HL-60 (cell line): ENCODE measurements at places on chromosomes 7 and 10.

DNA sequence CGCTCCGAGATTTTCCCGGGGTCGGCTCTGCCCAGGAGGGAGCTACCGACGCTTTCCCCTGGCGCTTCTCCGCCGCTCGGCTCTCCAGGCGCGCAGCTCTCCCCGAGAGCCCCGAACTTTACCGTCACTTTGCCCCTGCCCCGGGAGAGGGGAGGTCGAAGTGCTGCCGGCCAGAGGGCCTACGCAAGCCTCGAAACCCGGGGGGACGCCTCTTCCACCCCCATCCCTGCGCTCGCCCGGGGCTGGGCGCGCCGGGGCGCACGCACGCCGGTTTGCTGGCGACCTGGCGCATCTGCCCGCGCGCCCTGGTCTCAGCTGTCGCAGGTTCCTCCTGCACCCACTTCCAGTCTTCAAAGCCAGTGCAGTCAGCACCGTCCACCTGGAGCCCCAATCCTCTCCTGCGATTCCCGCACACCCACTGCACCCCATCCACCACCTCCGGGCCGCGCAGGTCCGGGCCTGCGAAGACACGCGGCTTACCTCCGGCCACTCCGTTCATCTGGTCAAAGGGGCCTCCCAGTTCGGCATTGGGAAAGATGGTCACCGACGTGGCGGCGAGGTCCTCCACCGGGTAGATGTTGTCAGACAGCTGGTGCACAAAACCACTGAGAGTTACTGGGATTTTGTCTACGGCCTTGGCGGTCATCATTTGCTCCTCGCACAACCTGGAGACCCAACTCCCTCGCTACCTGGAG is 638 bp downstream of the EGR2 start:
- no peak for DNase-seq

GRCh38 chr10:100826983-100827818 is 81.8 kb downstream of the PAX2 start:
- DNase-seq: no peak

- peak; percentile 48 for DNase-seq
These were observed 868 bp downstream of the TIAL1 start for GRCh38 chr10:119595676-119596515.

DNA sequence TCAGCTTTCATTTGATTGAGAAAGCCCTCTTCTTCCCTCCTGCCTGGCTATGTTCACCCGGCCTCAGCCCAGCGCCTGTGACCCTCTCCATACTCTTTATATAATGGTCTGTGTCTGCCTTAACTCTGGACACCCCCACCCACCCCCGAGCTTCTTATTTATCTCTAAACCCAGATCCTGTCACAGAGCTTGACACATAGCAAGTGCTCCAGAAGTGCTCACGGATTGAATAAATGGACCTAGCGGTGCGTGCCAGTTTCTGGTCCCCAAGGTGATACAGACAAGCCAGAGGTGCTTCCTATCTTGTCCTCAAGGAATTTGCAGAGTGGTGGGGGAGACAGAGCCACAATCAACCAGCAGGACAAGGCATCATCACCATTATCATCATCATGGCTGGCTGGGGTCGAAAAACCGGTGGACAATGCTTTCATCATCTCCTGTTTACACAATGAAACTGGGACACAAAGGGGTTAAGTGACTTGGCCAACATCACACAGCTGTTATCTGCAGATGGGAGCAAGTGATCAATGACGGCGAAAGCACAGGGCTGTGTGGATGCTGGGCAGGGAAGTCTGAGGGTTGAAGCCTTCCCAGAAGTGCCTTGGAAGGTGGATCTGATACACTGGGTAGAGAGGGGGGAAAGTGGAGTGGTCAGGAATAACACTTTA is 2.2 kb upstream of the LOXL4 start:
- no peak for DNase-seq

DNA sequence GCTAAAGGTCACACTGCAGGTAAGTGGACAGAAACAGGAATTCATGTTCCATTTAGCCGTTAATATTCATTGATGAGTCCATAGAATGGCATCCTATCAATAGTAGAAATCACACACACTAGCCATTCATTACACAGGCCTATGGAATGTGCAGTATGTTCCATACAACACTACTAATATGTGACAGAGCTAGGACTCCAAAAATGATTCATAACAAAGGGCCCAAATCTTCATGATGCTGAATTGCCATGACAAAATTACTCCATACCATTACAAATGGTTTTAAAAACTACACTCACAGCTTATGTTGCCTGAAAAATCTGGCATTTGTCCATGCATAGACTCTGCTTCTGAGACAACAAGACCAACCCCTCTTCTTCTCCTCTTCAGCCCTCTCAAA is 549.1 kb downstream of the XPNPEP1 start:
- no peak for DNase-seq

DNA sequence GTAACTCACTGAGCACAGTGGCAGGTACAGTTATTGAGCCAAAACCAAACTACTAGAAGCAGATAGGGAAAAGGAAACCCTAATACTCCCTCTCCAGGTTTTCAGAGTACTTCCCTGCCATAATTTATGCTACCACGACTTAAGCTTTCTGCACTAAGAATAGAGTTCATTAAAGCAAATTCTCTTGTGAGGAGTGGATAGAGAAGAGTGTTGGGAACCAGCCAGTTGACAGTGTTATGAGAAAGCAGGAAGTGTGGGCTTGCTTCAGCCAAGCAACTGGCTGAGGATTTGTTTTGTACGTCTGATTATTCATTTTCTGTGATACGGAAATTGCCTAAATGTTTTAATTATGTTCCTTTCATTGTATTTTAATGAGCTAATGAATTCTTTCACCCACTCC is 280.5 kb downstream of the KIF20B start:
- no peak for DNase-seq

GRCh38 chr7:70432567-70433001 is 699.4 kb upstream of the GALNT17 start:
- no peak for DNase-seq

DNA sequence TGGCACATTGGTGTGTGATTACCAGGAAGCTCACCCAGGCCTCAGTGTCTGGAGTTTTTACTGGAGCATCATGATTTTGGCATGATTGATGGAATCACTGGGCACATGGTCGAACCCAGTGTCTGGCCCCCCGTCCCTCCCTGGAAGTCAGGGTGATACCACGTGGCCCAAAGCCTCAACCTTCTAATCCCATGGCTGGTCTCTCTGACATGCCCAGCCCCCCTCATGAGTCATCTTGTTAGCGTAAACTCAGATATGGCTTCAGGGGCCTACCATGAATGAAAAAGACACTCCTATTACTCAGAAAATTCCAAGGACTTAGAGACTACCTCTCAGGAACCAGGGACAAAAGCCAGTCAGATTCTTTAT is 109.3 kb downstream of the GRK5 start:
- DNase-seq: no peak

- no peak for DNase-seq
These were observed 6.4 kb downstream of the FAM149B1 start for GRCh38 chr10:73174148-73174925.

DNA sequence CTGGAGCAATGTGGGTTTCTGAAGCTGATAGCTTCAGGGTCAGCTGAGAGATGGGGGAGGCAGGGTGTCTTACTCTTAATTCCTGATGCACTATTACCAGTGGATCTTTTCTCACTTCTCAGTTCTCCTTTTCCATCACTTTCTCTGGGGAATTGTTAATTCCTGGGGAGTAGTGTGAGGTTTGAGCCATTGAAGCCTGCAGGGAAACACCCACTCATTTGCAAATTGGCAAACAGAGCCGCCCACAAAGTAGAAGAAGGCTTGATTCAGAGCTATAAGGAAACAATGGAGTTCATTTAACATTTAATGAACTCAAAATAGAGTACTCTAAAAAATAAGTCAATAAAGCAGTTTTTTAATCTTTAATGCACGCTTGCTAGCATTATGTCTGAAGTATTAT is 4.3 kb upstream of the TECTB start:
- DNase-seq: no peak

GRCh38 chr7:151413241-151413640 is 3.4 kb upstream of the WDR86 start:
- DNase-seq: no peak

- no peak for DNase-seq
These were observed 48.2 kb upstream of the ANKRD1 start for GRCh38 chr10:90969121-90969534.

DNA sequence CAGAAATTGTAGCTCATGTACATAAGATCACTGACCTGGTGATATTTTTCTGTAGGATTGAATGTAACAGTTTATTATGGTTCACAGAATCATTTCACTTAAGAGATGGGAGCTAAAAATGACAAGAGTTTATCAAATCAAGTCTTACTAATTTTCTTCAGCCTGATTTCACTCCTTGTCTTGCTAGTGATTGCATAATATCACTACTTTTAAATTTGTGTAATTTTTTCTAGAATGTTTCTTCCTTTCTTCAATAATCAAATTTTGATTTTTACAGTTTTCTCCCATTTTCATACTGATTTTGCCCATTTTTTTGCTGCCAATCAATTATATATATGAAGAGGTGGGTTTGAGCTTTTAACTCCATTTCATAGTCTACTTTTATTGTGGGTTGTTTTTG is 68.8 kb upstream of the TMEM140 start:
- no peak for DNase-seq

DNA sequence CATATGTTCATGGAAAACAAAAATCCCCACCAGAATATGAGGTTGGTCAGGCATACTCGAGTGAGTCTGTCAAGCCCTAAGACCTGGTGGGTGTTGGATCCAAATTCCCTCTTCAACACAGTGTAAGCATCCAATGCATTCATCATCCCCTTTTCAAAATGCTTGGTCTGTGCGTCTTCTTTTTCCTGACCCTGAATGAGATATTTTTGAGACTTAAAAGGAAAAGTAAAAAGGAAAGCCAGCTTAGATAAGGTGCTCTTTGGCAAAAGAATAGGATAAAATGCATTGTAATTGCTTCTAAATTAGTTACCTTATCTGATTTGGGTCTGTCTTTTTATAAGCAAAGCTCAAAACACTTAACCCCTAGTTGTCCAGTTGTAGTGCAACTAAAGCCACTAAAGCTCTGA is 331.5 kb downstream of the PTEN start:
- no peak for DNase-seq
